ENCODE measurements at places on chromosomes 5 and 9.
A peak's percentile ranks its signal among the peaks of the same experiment; 100 is the strongest.

DNA sequence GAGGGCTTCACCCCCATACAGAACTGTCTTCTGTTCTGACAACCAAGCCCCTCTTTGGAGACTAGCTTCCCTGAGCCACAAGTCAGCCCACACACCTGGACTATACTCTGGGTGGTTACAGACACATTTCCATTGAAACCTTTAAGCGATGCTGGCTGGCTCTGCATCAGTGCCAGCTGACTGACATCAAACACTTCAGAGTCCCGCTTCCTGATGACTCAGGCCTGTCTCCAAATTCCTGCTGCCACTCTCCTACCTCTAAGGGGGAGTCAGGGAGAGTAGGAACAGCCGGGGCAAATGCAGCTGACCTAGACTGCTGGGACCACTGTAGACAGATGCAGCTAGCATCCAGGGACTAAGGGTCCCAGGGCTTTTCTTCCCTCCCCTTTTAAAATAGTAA lies 59.4 kb downstream of the SIL1 start:
- peak; percentile 65 for DNase-seq

DNA sequence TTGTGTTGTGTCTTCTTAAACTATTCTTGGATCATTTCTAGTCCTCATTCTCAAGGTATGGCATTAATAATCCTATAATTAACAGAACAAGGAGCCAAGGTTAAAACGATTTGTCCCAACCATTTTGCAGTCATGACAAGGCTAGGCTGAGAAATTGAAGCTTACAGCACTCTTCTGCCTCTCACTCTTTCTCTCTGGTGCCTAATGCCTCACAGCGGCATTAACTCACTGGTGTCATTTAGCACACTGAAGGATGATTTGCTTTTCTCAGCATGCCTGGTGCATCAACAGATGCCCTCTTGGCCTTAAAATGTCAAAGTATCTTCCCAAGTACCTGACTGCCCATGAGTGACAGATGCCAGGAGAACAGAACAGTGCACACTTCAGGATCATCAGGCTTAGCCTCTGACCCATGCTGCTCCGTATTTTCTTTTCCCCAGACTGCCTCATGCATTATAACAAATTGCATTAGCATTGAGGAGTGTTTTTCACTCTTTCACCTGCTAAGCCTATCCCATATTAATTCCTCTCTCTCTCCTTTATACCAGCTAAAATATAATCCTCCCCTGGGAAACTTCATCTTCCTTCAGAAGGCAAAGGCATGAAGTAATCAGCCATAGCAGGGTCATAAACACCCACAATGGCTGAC lies 61.1 kb upstream of the SV2C start:
- DNase-seq, result no peak

DNA sequence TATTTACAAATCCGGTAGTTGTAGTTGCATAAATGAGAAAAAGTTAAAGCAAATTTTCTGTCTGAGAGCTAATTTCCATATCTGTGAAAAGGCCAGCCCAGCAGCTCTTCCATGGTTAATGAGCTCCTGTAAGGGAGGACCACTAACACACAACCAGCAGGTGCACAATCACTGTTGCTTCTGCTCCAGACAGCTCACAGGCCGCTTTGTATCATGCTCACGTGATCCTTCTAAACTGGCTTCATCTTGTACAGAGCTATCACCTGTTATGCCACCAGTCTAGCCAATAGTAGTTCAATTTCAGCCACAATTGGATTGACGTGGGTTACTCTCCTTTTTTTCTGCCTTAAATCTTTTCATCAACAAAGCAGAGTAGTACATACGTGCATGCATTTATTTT lies 38.3 kb upstream of the FBXL17 start:
- no peak for DNase-seq

- DNase-seq, result peak; percentile 53
Measured at GRCh38 chr9:95264954-95265615, 52.4 kb downstream of the FANCC start.

DNA sequence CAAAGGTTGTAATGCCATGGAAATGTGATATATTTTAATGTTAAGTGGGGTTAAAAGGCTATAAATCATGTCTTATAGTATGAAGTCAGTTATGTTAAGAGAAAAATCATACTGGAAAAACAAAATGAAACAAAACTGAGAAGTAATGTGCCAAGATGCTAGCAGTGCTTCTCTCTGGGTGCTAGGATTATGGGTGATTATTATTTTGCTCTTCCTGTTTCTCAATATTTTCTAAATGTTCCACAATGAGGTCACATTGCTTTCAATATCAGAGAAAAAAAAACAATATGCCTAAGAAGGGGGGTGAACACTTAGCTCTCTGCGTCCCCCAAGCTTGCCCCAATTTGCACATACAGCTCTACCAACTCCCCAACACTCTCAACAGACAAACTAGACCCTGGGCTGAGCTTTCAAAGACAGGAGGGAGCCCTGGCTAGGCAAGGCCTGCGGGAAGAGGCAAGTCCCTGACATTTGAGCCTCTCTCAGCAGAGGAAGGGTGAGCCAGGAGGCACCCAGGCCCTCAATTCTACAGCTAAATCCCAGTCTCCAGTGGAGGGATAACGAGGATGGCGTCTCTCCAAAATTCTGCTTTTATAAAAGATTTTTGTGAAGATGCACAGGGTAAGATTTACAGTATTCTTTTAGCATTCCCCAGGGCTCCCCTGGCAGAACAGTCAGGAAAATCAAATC lies 24.4 kb downstream of the WHRN start:
- no peak for DNase-seq

- DNase-seq, result no peak
Measured at GRCh38 chr9:84076384-84076783, 95.8 kb downstream of the RMI1 start.

- no peak for DNase-seq
Measured at GRCh38 chr5:177596775-177597238, 3.1 kb upstream of the B4GALT7 start.

- peak; percentile 67 for DNase-seq
Measured at GRCh38 chr9:96612105-96612965, 7.3 kb downstream of the CDC14B start.

DNA sequence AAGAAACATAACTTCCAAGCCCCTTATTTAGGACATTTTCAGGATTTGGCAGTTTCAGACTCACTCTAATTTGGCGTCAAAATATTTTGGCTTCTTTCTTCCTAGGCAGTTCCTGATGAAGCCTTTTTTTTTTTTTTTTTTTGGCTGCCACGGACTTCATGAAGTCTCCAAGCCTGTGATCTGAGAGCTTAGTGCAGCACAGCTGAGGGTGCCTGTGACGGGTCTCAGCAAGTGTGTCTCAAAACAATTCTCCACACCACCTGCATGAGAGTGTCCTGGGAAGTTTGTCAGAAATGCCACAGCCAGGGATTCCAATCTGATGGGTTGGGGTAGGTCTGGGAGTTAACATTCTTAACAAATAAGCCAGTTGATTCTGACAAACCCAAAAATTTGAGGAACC lies 6.0 kb upstream of the ESM1 start:
- no peak for DNase-seq

DNA sequence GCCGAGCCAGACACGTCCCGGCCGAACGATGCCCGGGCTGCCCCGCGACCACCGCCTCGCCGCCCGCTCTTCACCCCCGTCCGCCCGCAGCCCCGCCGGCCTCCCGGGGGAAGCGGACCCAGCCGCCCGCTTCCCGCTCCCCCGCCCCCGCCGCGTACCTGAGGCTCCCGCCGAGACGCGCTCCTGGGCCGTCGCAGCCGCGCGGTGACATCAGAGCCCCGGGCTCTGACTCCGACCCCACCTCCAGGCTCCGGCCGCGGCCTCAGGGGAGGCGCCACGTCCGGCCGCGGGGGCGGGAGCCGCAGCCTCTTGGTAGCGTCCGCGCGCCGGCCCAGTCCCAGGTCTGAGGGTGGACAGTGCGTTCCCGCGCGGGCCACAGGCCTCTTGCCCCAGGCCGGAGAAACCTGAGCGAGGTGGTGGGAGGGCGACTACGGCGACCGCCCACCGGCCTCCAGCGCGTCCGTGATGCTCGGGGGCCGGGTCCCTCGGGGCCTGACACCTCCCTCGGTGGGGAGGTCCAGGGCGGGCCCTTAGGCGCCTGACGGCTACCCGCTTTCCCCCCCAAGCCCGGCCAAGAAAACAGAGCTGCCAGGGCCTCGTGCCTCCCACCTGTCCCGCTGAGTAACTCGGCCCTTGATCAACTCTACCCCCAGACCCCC lies at the start of gene SHROOM1:
SHROOM1 (minus strand) TSS at position 212 of the 659 bp plus-strand sequence. CDS start 4,507 bp downstream, outside the sequence.
- DNase-seq, result peak; percentile 56

GRCh38 chr9:14314424-14314928 lies 535 bp upstream of the NFIB start:
- DNase-seq, result peak; percentile 86

GRCh38 chr5:172816925-172817562 lies 17.0 kb upstream of the ERGIC1 start:
- DNase-seq, result peak; percentile 40

GRCh38 chr5:157778121-157778805 lies 34.8 kb downstream of the LSM11 start:
- no peak for DNase-seq

- peak; percentile 22 for DNase-seq
Measured at GRCh38 chr9:136051453-136051836, 43.6 kb downstream of the NACC2 start.

DNA sequence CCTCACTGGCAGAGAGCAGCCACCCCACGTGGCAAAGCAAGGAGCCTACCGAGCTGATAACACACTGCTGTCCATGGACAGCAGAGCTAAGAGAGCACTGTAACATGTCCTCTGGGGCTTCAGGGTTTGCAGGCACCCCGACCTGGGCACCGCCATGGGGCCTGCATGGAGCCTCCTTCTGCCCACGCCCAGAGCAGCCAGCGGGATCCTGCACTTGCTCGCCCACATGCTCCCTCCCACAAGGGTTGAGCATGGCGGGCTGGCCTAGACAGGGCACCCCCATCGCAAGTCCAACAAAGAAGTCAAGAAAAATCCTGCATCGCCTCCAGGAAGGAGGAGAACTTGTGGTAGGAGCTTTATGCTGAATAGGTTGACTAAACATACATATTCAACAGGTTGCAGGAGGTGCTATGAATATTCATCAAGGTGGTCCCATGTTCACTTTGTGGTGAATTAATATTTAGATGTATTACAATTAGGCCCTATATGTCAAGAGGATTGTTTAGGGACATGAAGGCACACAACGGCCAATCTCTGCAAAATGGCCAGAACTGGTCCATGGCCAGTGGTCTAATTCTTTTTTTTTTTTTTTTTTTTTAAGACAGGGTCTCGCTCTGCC lies 3.8 kb upstream of the MIGA2 start:
- DNase-seq, result no peak

DNA sequence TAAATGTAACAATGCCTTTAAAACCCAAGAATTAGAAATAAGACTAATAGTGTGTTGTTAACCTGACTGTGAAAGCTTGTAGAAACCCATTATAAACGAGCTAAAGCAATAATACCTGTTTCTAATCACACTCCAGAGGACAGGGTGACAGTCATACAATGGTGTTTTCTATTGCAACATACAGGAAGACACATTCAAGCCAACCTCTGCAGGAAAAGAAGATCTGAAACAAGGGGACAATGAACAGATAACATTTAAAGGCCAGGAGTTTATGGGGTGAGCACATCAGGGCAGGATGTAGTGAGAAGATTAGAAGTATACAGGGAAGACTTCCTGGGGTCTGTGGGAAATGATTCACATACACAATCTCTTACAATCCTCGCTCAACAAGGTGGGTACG lies 13.8 kb downstream of the BARHL1 start:
- no peak for DNase-seq

DNA sequence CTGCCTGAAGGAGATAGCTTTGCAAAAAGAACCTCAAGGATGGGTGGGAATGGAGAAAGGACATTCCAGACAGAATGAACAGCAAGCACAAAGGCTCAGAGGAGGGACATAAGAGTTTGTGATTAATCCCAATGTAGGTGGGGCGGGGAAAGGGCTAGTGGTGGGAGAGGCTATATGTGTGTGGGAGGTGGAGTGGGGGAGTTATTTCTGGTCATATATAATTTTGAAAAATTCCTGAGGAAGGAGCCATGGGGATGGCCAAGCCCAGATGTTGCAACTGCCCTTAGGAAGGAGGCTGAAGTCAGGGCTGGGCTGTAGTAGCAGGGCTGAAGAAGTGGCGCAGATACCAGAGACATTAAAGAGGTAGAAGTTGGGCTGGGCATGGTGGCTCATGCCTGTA lies 13.4 kb upstream of the CCL27 start:
- DNase-seq, result no peak

- no peak for DNase-seq
Measured at GRCh38 chr9:126147936-126148870, 178.4 kb upstream of the MVB12B start.

- no peak for DNase-seq
Measured at GRCh38 chr5:79837761-79838551, 148.3 kb downstream of the CMYA5 start.

DNA sequence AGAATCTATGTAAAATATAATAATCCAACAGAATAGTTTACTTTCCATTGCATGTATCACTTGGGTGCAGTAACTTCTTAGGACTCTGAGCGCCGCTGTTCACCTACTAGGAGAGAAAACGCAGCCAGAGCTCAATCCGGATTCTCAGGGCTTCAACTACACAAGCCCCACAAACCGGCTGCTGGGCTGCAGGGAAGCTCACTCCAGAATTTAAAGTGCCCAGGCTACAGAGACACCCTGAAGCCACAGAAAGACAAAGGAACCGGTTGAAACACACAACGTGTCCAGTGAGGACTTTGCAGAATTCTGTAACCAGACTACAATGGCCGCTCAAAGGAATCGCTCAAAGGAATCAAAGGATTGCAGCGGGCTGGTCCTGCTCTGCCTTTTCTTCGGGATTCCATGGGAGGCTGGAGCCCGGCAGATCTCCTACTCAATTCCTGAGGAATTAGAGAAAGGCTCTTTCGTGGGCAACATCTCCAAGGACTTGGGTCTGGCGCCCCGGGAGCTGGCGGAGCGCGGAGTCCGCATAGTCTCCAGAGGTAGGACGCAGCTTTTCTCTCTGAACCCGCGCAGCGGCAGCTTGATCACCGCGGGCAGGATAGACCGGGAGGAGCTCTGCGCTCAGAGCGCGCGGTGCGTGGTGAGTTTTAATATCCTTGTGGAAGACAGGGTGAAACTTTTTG lies at the start of gene PCDHGA10:
PCDHGA10 (plus strand) TSS at position 134 of the 686 bp plus-strand sequence; CDS start at position 323, 189 bp downstream.
- peak; percentile 17 for DNase-seq

Data from ACHN (cell line).